HT1080 (cell line): ENCODE measurements at places on chromosomes 2 and 18. TPM values are rescaled to one million over a fixed set of nuclear protein-coding genes. Genes with fewer than 3 reads are reported as not detected.

GRCh38 chr2:196565106-196565765 is 74.3 kb upstream of the CCDC150 start:
- DNase-seq, result no peak

- DNase-seq, result no peak
These were observed 38.2 kb downstream of the TPO start for GRCh38 chr2:1451422-1451821.

DNA sequence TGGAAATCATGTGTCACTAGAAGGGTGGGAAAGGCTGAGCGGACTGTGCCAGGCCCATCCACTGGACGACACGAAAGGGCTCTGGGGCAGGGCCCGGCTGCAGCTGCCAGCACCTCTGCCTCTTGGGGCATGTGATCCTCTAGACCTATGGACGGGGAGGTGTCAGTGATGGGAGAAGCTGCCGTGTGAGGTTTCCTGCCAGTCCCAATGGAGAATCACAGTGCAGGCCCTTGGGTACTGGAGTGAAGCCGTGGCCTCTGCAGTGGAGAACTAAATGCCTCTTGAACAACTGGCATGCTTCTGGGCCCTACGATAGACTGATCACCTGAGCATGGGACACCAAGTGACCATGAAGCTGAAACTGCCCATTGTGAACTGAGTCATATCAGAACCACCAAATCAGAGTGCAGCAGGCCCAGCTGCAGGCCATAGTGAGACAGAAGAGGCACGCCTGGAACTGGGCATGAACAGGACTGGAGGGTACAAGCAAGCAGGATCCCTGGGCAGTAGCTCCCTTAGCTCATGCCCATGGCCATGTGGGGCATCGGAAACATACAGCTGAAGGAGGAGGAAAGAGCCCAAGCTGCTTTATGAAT is 18.8 kb upstream of the RHOB start:
- DNase-seq, result no peak

GRCh38 chr18:6270771-6271216 is 143.9 kb downstream of the L3MBTL4 start:
- no peak for DNase-seq

DNA sequence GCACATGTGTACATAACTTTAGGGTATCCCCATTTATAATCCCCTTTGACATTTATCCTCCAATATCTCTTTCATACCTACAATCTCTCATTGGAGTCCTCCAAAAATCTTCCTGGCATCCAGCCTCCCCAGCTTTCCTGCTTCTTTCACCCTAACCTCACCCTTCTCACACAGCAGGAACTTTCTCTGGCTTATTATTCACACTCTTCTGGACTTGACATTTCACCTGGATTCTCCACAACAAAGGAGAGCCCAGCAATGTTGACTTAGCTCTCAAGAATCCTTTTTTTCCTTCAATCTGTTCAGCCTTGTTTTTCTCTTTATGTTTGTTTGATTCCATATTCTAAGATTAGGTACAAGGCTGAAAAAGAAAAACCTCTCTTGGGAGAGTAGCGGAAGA is 783.6 kb upstream of the ACVR2A start:
- DNase-seq, result no peak

Gene TNFRSF11A
- total RNA-seq, result 9.8 and 13.1 TPM in 2 replicates

DNA sequence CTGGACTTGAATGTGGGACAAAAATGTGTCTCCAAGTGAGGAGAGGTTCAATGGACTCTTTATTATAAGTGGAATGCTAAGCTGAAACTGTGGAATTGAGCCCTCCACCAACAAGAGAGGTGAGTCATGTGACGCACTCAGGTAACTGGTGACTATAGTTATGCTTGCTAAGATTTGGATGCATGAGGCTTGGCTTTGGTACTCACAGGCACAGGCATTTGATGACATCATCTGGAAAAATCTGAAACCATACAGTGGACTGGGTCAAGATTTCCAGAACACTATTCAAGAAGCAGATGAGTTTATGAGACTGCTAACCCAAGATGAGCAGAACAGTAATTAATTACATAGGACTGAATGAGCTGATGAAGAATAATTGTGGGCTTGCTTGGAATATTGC is 15.7 kb upstream of the SULT1C3 start:
- no peak for DNase-seq

Gene XIRP2
- total RNA-seq, result 0.03 and 0.18 TPM in 2 replicates
